ENCODE measurements at places on chromosomes 6 and 20. TPM values are rescaled to one million over a fixed set of nuclear protein-coding genes. Genes with fewer than 3 reads are reported as not detected.

Gene FRK
- 5.1 TPM for polyA plus RNA-seq

Gene SALL4
- polyA plus RNA-seq = 5.6 TPM

Gene DPPA5
- polyA plus RNA-seq = not detected

Gene SLC2A10
- 15.4 TPM for polyA plus RNA-seq

Gene F13A1
- 13.2 TPM for polyA plus RNA-seq

Gene ZSCAN31
- polyA plus RNA-seq = 11.9 TPM

Gene BCL2L1
- 81.4 TPM for polyA plus RNA-seq

Gene NKX2-2
- not detected for polyA plus RNA-seq

Gene RWDD1
- polyA plus RNA-seq = 81.8 TPM

Gene IMPG1
- 2.2 TPM for polyA plus RNA-seq

Gene MTFR2
- 2.4 TPM for polyA plus RNA-seq

Gene GSTA3
- polyA plus RNA-seq = 0.74 TPM

Gene PPP1R3G
- 1.7 TPM for polyA plus RNA-seq

Gene PCSK2
- polyA plus RNA-seq = 0.71 TPM

GRCh38 chr20:62233684-62234083 is 4.6 kb upstream of the OSBPL2 start:
- DNase-seq = no peak

DNA sequence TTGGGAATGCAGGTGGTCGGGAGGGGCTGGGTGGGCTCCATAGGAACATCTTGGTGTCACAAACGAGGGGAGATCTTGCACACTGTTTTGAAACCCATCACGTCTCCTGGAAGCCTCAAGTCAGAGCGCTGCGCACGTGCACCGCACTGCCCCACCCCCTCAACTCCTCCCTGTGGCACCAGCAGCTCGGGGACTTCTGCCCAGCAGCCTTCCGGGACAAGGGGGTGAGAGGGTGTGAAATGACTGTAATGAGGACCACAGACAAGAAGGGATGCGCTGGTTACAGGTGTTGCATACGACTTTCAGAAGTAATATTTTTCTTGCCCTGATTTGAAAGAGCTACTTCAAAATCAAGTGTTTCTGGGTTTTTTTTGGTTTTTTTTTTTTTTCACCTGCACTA is 60.3 kb downstream of the FOXC1 start:
- no peak for DNase-seq

DNA sequence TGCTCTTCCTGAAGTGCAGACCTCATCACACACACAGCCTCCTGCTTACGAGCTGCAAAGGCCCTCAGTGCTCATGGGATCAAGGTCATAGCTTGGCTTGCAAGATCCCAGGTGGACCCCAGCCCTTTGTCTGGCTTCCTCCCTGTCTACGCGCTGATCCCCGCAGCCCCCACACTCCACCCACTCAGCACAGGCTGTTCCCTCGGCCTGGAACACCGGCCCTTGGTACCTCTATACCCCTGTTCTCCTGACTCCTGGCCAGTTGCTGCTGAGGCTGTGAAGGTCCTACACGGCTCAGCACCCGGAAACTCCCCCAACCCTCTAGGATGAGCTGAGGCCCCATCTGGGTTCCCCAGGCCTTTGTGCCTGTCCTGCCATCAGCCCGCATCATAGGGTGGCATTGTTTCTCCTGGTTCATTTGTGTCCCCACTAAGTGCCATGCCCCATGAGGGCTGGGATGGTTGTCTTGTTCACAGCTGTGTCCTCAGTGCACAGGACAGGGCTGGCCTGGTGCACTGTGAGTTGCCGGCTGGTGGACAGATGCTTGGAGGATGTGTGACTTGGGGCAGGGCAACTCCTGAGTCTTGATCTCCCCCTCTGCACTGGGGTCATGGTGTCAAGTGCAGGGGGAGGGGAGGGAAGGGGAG is 57.0 kb downstream of the ADNP start:
- DNase-seq = no peak

- DNase-seq = no peak
Observed at GRCh38 chr6:9064156-9064555, 628.8 kb upstream of the SLC35B3 start.

GRCh38 chr6:145733810-145734209 is 1.5 kb downstream of the EPM2A start:
- no peak for DNase-seq

DNA sequence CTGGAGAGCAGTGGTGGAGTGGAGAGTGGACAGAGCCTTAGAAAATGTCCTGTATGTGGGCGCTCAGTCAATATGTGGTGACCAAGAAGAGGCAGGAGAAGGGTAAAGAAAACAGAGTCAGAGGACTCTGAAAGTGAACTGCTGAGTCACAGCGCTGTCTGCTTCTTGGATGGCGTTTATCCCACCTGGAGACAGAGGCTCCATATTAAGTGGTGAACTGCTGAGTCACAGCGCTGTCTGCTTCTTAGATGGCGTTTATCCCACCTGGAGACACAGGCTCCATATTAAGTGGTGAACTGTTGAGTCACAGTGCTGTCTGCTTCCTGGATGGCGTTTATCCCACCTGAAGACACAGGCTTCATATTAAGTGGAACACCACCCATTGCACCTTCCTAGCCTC is 119.3 kb upstream of the RALGAPA2 start:
- no peak for DNase-seq

- DNase-seq = no peak
Observed at GRCh38 chr6:139533573-139534471, 159.4 kb upstream of the CITED2 start.

- no peak for DNase-seq
Observed at GRCh38 chr6:7769702-7770101, 43.8 kb downstream of the BMP6 start.

DNA sequence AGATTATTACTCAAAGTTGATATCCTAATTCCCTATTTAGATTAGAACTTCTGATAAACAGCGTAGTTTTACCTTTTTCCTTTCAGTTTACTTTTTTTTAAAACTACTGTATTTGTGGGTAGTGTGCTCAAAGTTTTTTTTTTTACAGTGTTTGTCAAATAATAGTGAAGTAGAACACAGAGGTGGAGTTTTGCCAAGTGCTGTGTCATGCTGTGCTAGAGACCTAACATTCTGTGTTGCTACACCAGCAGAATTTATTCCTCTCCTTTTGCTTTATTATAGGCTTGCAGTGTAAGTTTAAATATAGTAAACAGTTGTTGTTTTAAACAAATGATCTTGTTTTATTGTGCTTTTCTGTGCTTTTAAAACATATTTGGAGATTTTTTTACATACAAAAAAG is 125.4 kb downstream of the HIVEP1 start:
- DNase-seq = no peak

- no peak for DNase-seq
Observed at GRCh38 chr20:7094438-7094997, 327.0 kb downstream of the BMP2 start.

DNA sequence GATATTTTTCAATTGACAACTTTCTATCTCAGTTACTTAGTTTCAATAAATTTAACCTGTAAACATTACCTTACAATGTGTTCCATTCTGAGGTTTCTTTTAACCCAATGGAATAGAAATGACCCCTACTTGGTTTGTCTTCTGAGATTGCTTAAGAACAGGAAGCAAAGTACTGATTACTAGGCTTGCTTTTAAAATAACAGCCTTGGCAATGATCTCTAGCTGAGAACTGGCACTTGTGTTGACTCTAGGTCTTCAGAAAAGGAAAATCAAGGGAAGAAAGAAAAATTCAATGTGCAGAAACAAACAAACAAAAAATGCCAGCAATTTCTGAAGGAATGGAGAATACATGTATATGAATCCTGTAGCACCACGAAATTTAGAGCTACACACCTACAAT is 66.1 kb downstream of the SYNE1 start:
- DNase-seq = no peak

DNA sequence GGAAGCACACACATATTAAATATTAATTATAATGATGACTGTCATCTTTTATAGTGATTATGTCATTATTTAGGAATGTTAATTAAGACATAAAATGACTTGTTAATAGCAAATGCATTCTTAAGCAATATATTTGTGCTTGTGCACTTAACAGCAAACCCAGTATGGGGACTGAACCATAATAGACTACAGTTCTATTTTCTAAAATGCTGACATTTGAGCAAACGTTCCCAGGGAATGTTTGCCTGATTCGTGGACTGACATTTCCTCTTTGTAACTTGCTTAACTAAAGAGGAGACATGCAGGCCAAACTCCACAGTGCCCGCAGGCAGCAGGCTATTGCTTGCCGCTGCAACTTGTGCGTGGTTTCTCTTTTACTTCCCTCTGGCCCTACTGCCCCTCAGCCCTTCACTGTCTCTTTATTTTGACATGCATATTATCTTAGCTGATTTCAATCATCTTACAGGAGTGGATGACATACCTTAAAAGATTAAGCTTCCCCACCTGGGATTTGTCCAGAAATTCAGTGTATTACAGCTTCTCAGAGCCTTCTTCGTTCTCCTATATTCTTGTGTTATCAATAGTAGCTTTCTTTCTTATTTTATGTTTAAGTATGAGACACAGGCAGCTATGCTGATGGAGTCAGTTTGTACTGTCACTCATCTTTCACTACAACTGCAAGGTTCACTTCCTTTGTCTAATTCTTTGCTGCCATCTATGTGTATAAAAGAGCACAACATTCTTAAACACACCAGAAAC is 141.5 kb downstream of the GMDS start:
- peak; percentile 33 for DNase-seq

GRCh38 chr6:153328194-153328593 is 197.1 kb upstream of the RGS17 start:
- no peak for DNase-seq

DNA sequence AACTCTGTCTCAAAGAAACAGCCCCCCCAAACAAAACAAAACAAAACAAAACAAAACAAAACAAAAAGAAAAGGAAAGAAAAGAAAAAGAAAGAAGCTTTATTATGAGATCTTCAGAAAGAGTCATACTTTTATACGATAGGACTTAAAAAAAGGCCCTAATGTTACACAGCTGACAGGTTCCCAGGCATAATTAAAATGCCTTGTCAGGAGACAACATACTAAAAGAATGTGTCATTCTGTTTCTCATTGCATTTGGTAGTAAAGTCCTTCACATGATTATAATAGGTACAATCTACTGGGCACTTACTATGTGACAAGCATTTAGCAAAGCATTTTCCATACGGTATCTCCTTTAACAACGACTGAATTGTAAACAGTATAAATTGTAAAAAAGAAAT is 36.4 kb upstream of the RPN2 start:
- no peak for DNase-seq

DNA sequence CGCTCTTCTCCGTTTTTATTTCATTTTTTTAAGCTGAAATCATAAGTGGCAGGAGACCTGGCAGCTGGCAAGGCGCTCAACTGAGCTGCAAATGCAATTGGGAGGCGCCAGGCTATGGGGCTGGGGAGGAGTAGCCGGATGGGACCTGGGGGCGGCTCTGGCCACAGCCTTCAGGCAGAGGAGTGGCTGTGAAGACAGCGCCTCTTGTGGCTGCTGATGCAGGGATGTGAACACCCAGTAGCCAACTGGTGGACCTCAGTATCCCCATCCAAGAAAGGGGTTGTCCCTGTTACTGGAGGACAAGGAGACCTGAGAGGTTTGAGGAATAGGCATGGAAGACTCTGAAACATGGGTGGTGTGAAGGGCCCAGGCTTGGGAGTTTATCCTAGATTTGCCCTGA is 12.6 kb downstream of the KCNK17 start:
- no peak for DNase-seq

DNA sequence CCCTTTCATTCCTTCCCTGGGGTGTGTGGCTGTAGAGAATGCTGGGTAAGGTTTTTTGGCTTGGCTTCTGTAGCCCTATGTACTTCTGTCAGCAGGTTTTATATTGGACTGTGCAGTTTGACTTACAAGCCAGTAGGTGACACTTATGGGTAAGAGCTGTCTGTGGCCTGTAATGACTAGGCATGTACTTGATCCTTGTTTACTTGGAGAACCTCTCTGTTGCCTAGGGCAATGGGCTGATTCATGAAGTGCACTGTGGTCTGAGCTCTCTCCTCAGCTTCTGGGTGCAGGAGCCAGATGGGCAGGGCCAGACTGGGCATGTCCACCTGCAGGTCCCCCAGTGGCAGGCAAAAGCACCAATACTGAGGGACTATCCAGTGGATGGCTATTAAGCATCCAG is 544.6 kb downstream of the ADGRB3 start:
- no peak for DNase-seq

DNA sequence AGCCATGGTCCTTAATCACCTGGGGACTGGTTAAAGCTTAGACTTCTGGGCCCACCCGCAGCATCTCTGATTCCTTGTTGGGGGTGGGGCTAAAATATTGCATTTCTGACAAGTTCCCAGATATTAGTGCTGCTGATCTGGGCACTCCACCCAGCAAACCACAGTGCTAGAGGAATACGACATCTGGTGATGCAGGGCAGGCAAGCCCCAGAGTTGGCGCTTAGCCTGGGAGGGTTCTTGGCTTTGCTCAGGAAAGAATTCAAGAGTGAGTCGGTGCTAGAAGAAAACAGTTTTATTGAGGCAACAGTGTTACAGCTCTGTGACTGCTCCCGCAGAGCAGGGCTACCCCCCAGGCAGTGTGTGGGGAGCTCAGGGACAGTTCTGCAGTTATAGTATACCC is 210.7 kb downstream of the TFAP2C start:
- DNase-seq = no peak

- no peak for DNase-seq
Observed at GRCh38 chr6:134293659-134294161, 24.2 kb downstream of the SGK1 start.

GRCh38 chr6:119184008-119184648 is 105.7 kb upstream of the FAM184A start:
- DNase-seq = no peak

DNA sequence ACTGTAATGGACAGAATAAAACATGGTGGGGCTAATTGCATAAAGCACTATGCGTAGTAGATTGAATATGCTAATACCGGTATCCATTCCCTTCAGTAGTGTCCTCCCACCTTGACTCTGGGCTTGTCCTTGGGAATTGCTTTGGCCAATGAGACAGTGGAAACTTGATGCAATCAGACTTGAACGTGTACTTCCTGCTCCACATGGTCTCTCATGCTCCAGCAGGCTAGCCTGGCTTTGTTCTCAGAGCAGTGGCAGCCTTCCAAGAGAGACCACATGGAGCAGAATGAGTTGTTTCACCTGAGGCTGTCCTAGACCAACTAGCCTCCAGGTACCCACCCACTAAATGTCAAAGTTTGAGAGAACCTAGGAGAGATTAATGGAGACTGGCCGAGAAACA is 37.0 kb upstream of the BTBD3 start:
- DNase-seq = no peak

GRCh38 chr20:38017959-38018358 is 15.3 kb downstream of the TTI1 start:
- no peak for DNase-seq

GRCh38 chr6:43883847-43884651 is 114.0 kb downstream of the VEGFA start:
- DNase-seq = no peak

GRCh38 chr6:13579911-13580310 is 5.5 kb downstream of the SIRT5 start:
- no peak for DNase-seq

DNA sequence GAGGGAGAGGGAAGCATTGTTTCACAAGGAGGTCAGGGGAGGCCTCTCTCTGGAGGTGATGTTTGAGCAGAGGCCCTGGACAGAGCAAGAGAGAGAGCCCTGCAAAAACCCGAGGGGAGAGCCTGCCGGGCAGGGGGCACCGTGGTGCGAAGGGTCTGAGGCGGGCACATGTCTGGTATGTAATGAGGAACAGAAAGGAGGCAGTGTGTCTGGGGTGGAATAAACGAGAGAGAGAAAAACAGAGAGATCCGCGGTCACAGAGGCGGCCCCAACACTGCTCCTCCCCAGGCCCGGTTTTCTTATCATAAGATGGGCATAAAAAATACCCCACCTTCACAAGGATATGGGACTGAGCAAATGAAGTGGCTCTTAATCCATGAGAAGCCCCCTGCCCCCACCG is 119.2 kb downstream of the PREX1 start:
- DNase-seq = no peak

- no peak for DNase-seq
Observed at GRCh38 chr6:38479331-38479730, 160.4 kb downstream of the BTBD9 start.
